ENCODE measurements at places on chromosomes 7 and 10.

DNA sequence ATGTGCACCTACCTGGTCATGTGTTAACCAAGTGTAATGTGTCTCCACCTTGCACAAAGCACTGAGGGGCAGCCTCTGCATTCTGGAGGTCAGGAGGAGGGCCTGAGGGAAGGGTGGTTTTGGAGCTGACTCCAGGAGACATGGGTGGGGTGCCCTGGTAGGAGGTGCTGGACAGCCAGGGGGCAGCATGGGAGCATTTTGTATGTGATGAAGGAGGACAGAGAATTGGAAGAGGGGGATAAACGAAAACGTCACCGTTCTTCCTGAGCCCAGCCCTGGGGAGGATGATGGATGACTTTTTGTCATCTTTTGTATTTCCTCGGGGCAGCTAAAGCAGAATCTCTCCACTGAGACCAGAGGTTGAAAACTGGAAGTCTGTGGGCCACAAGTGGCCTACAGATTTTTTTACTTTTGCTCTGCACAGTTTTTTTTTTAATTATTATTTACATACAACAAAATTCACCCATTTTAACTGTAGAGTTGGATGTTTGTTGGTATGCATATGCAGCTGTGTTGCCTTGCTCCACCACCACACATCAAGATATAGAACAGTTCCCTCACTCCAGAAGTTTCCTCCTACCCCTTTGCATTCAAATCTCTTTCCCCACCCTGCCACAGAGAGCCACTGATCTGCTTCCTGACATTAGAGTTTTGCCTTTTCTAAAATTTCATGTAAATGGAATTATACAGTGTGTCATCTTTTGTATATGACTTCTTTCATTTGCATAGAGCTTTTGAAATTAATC lies 242.5 kb downstream of the VTI1A start:
- H3K4me1 ChIP-seq = no peaks in the 10 kb centered on the region
- no peaks in the 10 kb centered on the region for H3K27me3 ChIP-seq
- peak; percentile 81 for DNase-seq
- H3K4me3 ChIP-seq = no peak overlapping the region

GRCh38 chr10:95537542-95537927 lies 23.6 kb downstream of the SORBS1 start:
- DNase-seq = no peak
- no peaks in the 10 kb centered on the region for H3K36me3 ChIP-seq
- no peak overlapping the region for H3K4me3 ChIP-seq
- H3K27ac ChIP-seq = no peak overlapping the region

- H3K27ac ChIP-seq = no peak overlapping the region
- H3K27me3 ChIP-seq = no peaks in the 10 kb centered on the region
- H3K36me3 ChIP-seq = no peaks in the 10 kb centered on the region
- no peak overlapping the region for H3K4me3 ChIP-seq
- DNase-seq = no peak
Observed at GRCh38 chr10:88270061-88270808, 312.9 kb downstream of the RNLS start.

DNA sequence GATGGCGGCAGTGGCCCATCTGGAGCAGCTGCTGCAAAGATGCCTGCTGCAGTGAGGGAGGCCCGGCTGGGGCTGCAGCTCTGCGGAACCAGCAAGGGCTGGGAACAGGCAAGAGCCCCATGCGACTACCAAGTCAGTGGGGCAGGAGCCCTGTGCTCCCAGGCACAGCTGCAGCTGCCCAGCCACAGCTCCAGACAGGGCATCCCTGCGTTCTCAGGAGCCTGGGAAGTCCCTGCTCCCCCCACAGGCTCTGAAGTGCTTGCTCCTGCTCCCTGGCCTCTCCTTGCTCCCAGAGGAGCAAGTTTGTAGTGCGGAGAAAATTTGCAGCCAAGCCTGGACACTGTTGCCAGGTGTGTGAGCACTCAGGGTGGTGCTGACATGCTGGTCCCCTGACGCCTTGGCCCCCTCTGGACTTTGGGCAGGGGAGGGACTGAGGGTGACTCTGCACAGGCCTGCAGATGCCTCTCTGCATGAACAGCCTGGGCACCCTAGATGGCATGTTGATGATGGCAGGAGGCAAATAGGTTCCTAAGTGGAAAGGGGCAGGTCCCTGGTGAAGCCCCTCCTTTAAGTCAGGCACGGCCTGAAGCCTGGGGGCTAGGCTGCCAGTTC lies 105.6 kb downstream of the LYZL1 start:
- no peaks in the 10 kb centered on the region for H3K4me1 ChIP-seq
- no peaks in the 10 kb centered on the region for H3K27me3 ChIP-seq
- H3K4me3 ChIP-seq = no peak overlapping the region

DNA sequence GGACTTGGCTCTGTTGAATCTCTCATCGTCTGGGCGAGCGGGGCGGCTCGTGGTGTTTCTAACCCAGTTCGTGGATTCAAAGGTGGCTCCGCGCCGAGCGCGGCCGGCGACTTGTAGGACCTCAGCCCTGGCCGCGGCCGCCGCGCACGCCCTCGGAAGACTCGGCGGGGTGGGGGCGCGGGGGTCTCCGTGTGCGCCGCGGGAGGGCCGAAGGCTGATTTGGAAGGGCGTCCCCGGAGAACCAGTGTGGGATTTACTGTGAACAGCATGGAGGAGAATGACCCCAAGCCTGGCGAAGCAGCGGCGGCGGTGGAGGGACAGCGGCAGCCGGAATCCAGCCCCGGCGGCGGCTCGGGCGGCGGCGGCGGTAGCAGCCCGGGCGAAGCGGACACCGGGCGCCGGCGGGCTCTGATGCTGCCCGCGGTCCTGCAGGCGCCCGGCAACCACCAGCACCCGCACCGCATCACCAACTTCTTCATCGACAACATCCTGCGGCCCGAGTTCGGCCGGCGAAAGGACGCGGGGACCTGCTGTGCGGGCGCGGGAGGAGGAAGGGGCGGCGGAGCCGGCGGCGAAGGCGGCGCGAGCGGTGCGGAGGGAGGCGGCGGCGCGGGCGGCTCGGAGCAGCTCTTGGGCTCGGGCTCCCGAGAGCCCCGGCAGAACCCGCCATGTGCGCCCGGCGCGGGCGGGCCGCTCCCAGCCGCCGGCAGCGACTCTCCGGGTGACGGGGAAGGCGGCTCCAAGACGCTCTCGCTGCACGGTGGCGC lies at the start of gene EN2:
Gene EN2, plus strand, starts transcription at position 19 of the 767 bp plus-strand sequence. Its CDS starts 249 bp downstream, at position 268.
- peaks cover 97% of the 10 kb centered on the region for H3K27me3 ChIP-seq
- H3K27ac ChIP-seq = peak within 1 kb of the TSS; percentile 16
- no peaks in the 10 kb centered on the region for H3K36me3 ChIP-seq
- peaks cover 5% of the 10 kb centered on the region for H3K4me1 ChIP-seq
- DNase-seq = peak; percentile 78
- peak within 1 kb of the TSS; percentile 68 for H3K4me3 ChIP-seq

GRCh38 chr7:130721486-130722277 lies 12.3 kb downstream of the KLF14 start:
- peaks cover 5% of the 10 kb centered on the region for H3K27me3 ChIP-seq
- H3K4me3 ChIP-seq = no peak overlapping the region

DNA sequence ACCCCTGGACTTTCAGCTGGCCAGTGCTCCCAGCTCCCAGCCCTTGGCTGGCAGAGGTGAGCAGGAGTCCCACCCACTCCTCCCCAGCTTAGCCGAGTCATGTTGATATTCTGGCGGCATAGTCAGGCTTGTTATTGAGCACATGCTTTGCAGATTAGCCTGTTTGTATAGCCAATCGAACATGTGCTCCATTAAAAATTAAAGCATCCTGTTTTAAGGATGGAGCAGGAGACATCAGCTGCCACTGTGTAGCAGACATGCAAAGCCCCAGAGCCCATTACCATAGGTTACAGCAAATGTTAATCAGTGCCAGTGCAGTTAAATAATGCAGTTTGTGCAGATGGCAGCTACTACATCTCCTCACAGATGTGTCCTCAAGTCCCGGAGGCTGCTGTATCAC lies 574.6 kb upstream of the GALNT17 start:
- H3K36me3 ChIP-seq = no peaks in the 10 kb centered on the region
- DNase-seq = no peak
- peaks cover 13% of the 10 kb centered on the region for H3K4me1 ChIP-seq
- peak overlapping the region; percentile 27 for H3K27ac ChIP-seq

GRCh38 chr7:106108991-106109390 lies 3.1 kb downstream of the SYPL1 start:
- no peaks in the 10 kb centered on the region for H3K36me3 ChIP-seq
- DNase-seq = no peak
- H3K4me3 ChIP-seq = peak overlapping the region; percentile 89
- H3K4me1 ChIP-seq = peaks cover 6% of the 10 kb centered on the region

GRCh38 chr10:98446661-98447221 lies at the start of gene HPS1:
Gene HPS1, minus strand, starts transcription at chr10:98446935. Its CDS starts 3,695 bp downstream, at chr10:98443240.
- DNase-seq = peak; percentile 86
- H3K27ac ChIP-seq = no peak within 1 kb of the TSS
- no peaks in the 10 kb centered on the region for H3K27me3 ChIP-seq
- H3K36me3 ChIP-seq = peaks cover 32% of the 10 kb centered on the region
- peak within 1 kb of the TSS; percentile 78 for H3K4me3 ChIP-seq
- no peaks in the 10 kb centered on the region for H3K4me1 ChIP-seq

GRCh38 chr10:106931159-106931852 lies 233.2 kb downstream of the SORCS1 start:
- H3K27me3 ChIP-seq = no peaks in the 10 kb centered on the region
- peaks cover 8% of the 10 kb centered on the region for H3K4me1 ChIP-seq
- H3K4me3 ChIP-seq = no peak overlapping the region
- no peak overlapping the region for H3K27ac ChIP-seq
- H3K36me3 ChIP-seq = peaks cover 8% of the 10 kb centered on the region
- no peak for DNase-seq

- H3K36me3 ChIP-seq = no peaks in the 10 kb centered on the region
- H3K4me1 ChIP-seq = no peaks in the 10 kb centered on the region
- no peaks in the 10 kb centered on the region for H3K27me3 ChIP-seq
- no peak for DNase-seq
- H3K4me3 ChIP-seq = no peak overlapping the region
- no peak overlapping the region for H3K27ac ChIP-seq
Observed at GRCh38 chr7:78279457-78279856, 480.9 kb downstream of the PHTF2 start.

DNA sequence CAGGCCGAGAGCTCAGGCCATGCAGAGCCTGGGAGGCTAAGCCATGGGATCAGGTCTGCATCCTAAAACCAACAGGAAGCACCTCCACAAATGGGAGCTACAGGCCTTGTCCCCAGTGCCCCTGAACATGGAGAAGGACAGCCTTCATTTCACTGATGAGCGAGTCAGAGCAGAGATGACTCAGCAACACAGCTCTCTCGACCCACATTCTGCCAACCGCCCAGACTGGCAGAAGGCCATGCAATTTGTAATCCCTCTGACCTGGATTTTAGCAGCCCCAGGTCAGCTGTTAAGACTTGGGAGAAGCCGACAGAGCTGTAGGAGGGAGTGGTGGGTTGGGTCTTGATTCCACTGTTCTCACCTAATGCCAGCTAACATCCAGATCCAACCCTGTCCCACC lies 25.5 kb downstream of the VOPP1 start:
- no peaks in the 10 kb centered on the region for H3K4me1 ChIP-seq
- no peaks in the 10 kb centered on the region for H3K36me3 ChIP-seq
- peak; percentile 53 for DNase-seq
- H3K27ac ChIP-seq = no peak overlapping the region
- no peak overlapping the region for H3K4me3 ChIP-seq

GRCh38 chr10:95513941-95514392 lies 47.2 kb downstream of the SORBS1 start:
- H3K27ac ChIP-seq = no peak overlapping the region
- H3K4me1 ChIP-seq = peaks cover 5% of the 10 kb centered on the region
- H3K4me3 ChIP-seq = no peak overlapping the region
- DNase-seq = no peak

- no peak for DNase-seq
- H3K36me3 ChIP-seq = no peaks in the 10 kb centered on the region
- H3K27ac ChIP-seq = no peak overlapping the region
- H3K4me1 ChIP-seq = no peaks in the 10 kb centered on the region
- H3K4me3 ChIP-seq = no peak overlapping the region
- H3K27me3 ChIP-seq = no peaks in the 10 kb centered on the region
Observed at GRCh38 chr7:148500978-148501377, 89.6 kb upstream of the C7orf33 start.

DNA sequence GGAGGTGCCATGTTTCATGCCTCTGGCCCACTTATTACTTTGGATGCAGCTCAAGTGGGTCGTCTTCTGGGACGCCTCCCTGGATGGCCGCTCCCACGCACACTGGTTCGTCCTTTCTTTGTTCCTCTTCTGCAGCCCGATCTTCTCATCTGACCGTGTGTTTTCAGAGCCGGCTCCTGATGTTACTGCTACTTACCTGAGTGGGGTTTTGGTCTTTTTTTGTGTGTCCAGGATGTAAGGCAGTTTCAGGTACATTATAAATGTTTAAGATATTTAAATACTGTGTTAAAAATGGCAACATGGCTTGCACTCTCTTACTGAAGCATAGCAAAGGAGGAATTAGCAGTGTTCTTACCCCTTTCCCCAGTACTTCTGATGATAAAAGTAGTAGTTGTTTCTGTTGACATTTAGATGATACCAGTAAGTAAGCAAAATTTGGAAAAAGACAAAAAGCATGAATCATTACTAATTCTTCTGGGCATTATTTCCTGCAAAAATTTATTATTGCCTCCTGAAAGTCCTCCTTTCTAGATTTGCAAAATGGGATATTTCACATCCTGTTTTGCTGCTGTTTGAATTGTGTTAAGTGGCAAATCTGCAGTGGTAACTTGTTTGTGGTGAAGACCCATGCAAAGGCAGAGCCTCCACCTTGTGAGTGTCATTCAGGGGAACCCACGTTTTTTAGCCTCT lies 59.4 kb downstream of the SHH start:
- H3K27me3 ChIP-seq = no peaks in the 10 kb centered on the region
- H3K4me1 ChIP-seq = peaks cover 15% of the 10 kb centered on the region
- H3K27ac ChIP-seq = no peak overlapping the region
- no peak overlapping the region for H3K4me3 ChIP-seq

DNA sequence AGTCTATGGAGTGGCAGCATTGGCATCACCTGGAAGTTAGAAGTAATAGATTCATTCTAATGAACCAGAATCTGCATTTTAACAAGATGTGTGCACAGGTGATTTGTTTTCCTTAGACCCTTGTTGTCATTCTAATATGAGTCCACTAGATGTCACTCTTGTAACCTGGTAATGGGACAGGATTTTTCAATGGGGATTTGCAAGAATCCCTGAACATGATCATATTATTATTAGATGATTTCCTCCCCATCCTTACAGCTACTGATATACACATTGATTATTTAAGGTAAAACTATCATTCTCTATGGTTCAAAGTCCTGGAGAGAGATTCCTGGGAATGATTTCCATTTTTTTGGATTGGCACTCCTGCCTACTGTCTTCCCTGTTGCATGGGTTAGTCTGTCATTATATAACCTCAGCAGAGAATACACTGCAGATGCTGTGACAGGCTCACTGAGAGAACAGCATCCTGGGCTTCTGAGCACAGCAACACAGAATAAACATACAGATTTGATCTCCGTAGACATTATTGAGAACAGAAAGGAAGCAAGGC lies 194.9 kb downstream of the SUGCT start:
- H3K4me3 ChIP-seq = no peak overlapping the region
- DNase-seq = no peak
- no peaks in the 10 kb centered on the region for H3K36me3 ChIP-seq

GRCh38 chr7:22564511-22565045 lies 64.6 kb upstream of the STEAP1B start:
- H3K4me3 ChIP-seq = no peak overlapping the region
- no peak for DNase-seq
- H3K4me1 ChIP-seq = peaks cover 29% of the 10 kb centered on the region
- H3K27me3 ChIP-seq = no peaks in the 10 kb centered on the region
- no peak overlapping the region for H3K27ac ChIP-seq
- no peaks in the 10 kb centered on the region for H3K36me3 ChIP-seq
